ENCODE measurements at places on chromosomes 4 and X. TPM values are rescaled to one million over a fixed set of nuclear protein-coding genes. Genes with fewer than 3 reads are reported as not detected.

PLP1 gene
- not detected for total RNA-seq

F9 gene
- not detected for total RNA-seq

DAPP1 gene
- not detected for total RNA-seq

PAGE2B gene
- total RNA-seq, result not detected

COL25A1 gene
- total RNA-seq, result 9.1 TPM

PGAM4 gene
- not detected for total RNA-seq

BEX5 gene
- 3.5 TPM for total RNA-seq

FANCB gene
- total RNA-seq, result 4.1 TPM

XAGE1B gene
- not detected for total RNA-seq

HERC5 gene
- 6.2 TPM for total RNA-seq

Data from mammary microvascular endothelial cell (primary cell).